ENCODE measurements at places on chromosomes 11 and 22.

DNA sequence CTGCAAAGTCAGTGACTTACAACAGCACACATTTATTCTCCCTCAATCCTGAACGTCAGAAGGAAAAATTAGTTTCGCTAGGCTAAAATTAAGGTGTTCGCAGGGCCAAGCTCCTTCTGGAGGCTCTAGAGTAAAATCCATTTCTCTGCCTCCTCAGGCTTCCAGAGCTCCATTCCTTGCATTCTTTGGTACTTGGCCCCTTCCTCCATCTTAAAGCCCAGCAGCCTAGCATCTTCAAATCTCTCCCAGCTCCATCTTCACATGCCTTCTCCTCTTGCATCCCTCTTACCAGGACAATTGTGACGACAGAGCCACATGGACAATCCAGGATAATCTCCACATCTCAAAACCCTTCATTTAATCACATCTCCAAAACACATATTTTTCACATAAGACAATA is 165.0 kb downstream of the GRIA4 start:
- no peak for DNase-seq

DNA sequence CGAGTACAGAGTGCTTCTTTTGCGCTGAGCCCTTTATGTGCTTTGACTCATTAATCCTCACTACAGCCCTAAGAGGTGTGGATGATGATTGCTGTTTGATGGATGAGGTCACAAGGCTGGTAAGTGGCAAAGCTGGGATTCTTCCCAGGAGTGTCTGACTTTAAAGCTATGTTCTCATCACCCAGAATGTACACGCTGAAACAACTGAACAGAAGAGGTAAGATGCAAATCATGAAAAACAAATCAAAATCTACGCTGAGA is 37.7 kb upstream of the CREB3L1 start:
- DNase-seq, result peak; percentile 76

DNA sequence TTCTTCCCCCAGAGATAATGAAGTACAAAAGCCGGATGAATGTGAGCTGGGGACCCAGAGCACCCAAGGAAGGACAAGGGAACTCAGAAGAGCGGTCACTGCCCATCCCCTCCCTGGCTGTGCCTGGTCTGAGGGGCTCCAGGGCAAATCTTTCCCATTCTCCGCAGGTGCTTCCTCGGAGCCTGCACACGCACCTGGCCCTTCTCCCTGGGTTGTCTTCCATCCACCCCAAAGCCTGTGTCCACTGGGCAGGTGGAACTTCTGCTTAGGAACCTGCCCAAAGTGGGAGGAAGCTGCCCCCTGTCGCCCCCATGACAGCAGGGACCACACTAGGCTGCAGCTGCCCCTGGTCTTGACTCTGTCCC is 121.0 kb upstream of the FGF3 start:
- no peak for DNase-seq

GRCh38 chr11:114031246-114031966 is 28.1 kb upstream of the ZBTB16 start:
- DNase-seq, result no peak

DNA sequence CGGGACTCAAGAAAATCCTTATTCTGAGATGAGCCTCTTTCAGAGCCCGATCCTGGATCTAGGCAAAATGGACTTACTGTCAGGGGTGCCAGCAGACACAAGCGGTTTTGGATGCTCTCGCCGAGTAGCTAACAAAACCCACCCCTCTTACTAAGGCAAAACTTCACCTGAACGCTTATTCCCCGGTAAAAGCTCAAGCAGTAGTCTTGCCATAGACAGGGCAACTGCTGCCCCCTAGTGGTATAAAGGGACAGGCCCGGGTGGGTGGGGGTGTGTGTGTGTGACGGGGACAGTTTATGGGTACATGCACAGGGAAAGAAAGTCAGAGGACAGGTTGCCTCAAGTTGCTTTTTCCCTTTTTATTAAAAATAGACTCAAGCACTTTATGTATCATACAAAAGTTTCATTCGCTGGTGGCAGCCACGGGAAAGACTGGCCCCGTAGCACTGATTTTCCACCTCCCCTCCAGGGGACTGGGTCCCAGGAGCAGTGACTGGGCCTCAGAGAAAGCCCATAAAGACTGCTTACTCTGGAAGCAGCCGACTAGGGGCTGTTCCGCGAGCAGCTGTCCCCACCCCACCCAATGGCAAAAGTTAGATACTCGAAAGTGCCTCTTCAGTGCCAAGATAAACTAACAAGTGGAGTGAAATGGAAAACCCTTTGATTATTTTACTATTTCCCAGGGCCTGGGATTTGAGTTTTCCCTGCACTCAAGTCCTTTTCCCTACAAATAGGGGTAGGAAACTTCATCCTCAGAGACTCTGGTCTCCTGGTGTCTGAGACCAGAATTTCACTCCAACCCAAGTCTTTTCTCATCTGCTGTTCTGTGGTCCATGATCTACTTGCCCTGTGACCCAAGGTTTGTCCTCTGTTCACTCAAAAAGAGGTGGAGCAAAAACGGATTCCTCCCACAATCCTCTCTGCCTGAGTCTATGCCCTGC is 4.7 kb downstream of the YPEL4 start:
- peak; percentile 73 for DNase-seq

DNA sequence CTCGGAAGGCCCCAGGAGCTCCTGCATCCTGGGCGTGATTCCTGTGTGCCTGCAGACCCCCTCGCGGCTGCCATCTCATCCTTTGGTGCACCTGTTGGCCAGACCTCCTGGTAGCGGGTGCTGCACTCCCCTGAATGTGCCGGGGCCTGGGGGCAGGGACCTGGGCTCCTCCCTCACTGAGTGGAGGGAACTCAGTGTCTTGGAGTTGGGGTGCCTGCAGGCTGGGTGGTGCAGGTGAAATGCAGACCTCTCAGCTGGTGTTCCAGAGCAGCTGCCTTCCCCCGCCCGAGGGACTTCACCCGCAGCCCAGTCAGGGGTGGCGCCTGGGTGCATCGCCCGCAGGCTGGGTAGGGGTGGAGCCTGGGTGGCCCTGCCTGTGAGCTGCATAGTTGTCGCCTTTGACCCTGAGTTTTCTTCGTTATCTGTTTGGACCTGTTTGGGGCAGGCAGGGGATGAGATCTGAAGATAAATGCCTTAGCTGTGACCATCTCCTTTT is 31.4 kb downstream of the LRP5 start:
- no peak for DNase-seq

GRCh38 chr11:105821781-105822180 is 200.3 kb downstream of the MSANTD4 start:
- no peak for DNase-seq

- no peak for DNase-seq
Observed at GRCh38 chr11:103623933-103624332, 412.5 kb upstream of the DDI1 start.

- no peak for DNase-seq
Observed at GRCh38 chr11:75275581-75275980, 35.0 kb downstream of the TPBGL start.

GRCh38 chr11:17541330-17541885 is 2.8 kb downstream of the USH1C start:
- peak; percentile 65 for DNase-seq

Data from SW480 (cell line).